ENCODE measurements at places on chromosomes 3 and 15.
A peak's percentile ranks its signal among the peaks of the same experiment; 100 is the strongest.

DNA sequence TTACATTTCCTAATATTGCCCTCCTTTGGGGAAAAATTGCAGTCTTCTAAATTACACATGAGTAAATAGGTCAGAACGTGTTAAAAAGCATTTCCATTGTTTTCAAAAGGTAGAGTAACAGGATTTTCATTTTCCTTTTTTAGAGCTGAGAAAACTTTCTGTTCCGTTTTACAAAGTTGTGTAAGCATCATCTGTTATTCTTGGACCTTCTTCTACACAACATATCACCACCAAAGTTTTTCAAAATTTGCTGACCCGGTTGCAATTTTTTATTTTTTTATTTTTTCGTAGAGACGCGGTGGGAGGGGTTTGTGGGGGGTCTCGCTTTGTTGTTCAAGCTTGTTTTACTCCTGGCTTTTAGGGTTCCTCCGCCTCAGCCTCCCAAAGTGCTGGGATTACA, 1.1 kb downstream of the CCDC39 start:
- DNase-seq = no peak

GRCh38 chr15:78538358-78538757, 1.9 kb upstream of the PSMA4 start:
- DNase-seq = no peak

GRCh38 chr3:110344487-110344886, 727.1 kb upstream of the NECTIN3 start:
- DNase-seq = no peak

GRCh38 chr15:84981711-84982300, at the start of gene PDE8A:
TSS of gene PDE8A (plus strand) at chr15:84981856. CDS start at chr15:84982163, 307 bp downstream.
- DNase-seq = no peak

DNA sequence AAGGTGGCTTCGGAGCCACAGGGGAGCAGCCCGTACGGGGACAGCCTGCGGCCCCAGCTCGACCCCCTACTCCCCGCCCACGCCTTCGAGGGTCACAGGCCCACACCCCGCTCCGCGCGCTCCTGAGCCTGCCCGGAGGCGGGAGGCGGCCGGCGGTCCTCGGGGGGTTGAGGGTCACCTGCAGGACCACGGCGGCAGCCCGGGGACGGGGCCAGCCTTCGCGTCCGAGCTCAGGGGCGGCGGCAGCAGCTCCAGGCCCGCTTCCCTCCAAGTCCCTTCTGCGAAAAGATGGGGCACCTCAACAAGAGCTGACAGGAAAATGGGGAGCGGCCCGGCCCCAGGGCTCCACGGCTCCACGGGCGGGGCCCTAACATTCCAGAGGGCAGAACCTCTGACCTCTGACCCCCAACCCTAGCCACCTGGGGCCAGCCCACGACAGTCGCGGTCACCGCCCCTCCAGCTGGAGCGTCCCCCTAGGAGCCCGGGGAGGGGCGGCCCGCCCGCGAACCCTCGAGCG, 428 bp downstream of the LYSMD4 start:
- no peak for DNase-seq

DNA sequence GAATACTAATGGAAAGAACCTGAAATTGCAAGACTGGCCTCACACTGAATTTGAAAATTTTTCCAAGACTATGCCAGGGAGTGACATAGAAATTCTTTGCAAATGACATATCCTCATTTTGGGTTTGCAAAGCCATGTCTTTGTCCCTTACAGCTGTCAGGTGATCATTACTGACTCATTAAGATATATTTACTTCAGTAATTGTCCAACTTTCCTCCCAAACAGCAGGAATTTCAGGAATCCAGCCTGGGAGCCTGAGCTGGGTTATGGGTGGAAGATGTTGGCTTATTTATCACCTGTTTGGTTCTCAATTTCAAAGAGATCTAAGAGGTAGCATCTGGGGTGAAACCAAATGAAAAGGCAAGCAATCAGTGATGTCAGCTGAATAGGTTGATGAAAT, 111.6 kb upstream of the ACP3 start:
- no peak for DNase-seq

DNA sequence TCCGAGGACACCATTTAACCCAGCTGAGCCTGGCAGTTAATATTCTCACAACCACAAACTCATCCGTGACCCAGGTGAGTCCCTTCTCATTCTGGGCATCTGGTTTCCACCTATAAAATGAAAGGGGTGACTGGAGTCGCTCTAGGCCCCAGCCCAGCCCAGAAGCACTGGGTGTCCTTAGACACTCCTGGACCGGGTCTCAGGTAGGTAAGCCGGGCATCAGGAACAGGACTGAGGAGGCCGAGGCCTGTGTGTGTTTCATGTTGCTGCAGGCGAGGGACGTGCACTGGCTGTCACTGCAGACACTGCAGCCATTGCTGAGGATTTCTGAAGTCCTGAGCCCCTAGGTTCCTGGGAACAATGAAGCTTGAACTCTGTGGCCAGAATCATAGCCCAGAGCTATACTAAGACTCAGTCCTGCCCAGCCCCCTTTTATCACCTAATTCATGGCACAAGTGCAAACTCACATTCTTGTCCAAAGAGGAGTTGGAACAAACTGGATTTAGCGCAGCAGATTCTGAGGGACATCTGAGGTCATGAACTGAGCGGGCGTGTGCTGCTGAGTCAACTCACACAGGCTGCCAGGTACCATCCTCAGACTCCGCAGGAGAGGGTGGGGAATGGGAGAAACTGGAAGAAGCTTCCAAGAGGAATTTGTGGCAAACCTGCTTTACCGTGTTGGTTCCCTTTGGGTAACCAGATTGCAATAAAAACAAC, 184.9 kb downstream of the FAM43A start:
- DNase-seq = no peak

DNA sequence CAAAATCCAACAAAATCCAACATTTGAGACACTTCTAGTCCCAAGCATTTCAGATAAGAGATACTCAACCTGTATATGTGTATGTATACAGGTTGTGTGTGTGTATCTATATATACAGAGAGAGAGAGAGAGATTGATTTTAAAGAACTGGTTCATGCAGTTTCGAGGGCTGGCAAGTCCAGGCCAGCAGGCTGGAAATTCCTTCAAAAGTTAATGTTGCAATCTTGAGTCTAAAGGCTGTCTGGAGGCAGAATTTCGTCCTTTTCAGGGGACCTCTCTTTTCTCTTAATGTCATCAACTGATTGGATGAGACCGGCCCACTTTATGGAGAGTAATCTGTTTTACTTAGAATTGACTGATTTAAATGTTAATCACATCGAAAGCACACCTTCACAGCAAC, 199.6 kb upstream of the IL12A start:
- no peak for DNase-seq

- no peak for DNase-seq
Measured at GRCh38 chr3:166223120-166223519, 385.9 kb upstream of the BCHE start.

DNA sequence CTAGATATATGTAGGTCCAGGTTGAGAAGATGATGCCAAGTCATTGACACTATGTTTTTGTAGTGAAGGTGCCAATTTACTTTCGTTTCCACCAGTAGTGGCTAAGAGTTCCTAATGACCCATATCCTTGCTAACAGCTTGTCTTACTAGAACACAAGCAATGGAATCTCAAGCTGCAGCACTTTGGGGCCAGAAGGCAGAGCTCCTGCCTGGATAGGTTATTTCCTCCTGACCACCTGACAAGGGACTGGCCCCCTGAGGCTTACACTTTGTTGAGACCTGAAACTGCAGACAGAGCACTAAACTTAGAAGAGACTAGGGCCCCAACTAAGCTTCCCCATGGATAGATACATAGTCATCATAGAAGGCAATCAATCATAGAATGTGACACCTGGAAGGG, 11.7 kb downstream of the ONECUT1 start:
- no peak for DNase-seq

DNA sequence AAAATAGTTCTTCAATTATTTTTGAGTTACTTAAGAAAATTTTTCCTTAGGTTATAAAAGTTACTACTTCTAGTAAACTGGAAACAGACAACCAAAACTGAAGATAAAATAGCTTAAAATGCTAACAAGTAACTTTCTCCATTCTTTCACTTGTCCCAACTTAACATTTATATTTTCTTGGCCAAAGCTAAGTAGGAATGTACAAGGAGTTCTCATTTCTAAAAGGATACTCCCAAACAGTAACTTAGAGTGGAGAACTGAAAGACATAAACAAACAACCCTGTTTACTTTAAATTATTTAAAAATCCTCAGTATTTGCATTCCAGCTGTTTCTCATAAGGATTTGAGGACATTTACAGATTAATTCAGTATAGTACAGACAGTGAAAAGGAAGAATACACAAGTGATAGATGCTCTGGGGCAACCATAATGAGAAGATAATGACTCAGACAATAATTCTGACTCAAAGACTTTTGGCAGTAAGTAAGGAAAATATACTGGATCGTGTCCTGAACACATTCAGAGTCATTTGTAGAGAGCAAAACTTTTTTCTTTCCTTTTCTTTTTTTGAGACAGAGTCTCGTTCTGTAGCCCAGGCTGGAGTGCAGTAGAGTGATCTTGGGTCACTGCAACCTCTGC, 29.2 kb upstream of the ANXA2 start:
- no peak for DNase-seq

DNA sequence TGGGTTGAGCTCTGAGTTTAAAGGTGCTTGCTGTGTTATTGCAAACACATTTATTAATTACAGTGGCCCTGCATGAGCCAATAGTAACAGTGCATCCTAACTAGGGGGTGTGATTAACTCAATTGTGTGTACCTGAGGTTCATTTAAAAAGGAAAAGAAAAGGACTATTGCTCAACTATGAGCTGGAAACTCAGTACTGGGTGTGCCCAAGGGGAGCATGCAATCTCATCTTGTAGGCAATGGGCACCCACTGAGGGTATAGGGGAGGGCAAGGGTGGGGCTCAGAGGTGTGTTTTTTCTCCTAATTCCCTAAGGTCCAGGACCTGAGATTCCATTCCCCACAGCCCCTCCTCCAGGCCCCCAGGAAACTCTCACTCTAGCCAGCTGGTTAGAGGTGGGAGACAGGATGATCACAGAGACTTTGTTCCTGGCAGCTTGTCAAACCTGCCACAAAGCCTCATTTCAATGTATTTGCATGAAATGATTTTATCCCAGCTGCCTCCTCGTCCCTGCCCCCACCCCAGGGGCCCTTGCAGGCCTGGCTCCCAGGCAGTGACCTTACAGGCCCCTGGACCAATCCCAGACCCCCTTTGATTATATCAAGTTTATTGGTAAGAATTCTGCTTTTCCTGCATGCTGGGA, 220.7 kb downstream of the TBC1D2B start:
- no peak for DNase-seq

DNA sequence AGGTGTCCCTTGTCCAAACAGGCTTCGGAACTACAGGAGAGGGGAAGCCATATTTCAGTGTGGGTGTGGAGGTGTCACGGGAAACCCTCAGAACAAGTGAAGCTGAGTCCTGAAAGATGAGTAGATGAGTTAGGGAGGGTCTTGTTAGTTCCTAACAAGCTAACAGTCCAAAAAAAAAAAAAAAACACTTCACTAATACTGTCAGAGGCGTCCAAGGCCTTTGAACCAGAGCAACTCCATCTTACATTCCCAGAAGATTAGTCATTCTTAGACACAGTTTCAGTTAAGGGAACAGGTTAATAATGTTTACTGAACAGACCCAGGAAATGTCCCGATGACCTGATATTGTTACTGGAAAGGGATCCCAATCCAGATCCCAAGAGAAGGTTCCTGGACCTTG, 7.0 kb upstream of the ATP8B4 start:
- DNase-seq = no peak

- DNase-seq = no peak
Measured at GRCh38 chr3:14318646-14319045, 83.8 kb upstream of the SLC6A6 start.

GRCh38 chr3:36319680-36320079, 60.6 kb upstream of the STAC start:
- DNase-seq = no peak

- DNase-seq = no peak
Measured at GRCh38 chr15:87487484-87487883, 769.1 kb downstream of the NTRK3 start.

- DNase-seq = no peak
Measured at GRCh38 chr3:120299403-120299802, 14.4 kb upstream of the GPR156 start.

DNA sequence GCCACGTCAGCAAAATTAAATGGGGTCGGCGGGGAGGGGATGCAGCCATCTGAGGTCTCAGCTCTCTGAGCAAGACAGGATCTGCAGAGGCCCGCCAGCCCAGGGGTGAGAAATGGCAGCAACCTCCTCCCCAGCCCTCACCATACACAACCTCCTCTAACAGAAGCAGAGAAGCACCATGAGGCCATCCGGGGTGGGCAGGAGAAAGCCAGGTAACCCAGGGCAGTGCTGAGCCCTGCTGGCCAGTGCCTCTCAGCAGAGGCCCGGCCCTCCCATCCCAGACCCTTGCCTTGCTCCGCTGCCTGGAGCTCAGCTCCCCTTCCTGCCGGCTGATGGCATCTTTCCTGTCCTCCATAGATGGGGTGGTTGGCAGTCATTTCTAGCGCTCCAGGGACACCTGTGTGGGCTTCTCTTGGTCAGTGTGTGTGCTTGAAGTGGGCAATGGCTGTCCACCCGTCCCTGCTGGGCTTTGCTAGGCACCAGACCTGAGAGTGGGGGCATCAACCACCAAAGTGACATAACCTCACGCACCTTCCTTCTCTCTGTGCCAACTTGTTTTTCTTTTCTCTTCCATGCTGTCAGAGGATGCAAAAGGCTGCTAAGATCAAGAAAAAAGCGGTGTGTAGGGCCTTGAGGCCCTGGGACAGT, 175.8 kb downstream of the NSMCE3 start:
- no peak for DNase-seq

GRCh38 chr15:70643783-70644125, 119.6 kb downstream of the UACA start:
- no peak for DNase-seq

GRCh38 chr3:194462936-194463335, 23.9 kb downstream of the ATP13A3 start:
- no peak for DNase-seq

- peak; percentile 68 for DNase-seq
Measured at GRCh38 chr15:74433592-74434262, at the start of gene SEMA7A. TSS of gene SEMA7A (minus strand) at chr15:74433958. CDS start at chr15:74433918, 40 bp downstream.

- DNase-seq = no peak
Measured at GRCh38 chr3:151210676-151211381, 7.8 kb upstream of the GPR171 start.

GRCh38 chr3:11820531-11821041, 26.1 kb downstream of the TAMM41 start:
- DNase-seq = no peak

DNA sequence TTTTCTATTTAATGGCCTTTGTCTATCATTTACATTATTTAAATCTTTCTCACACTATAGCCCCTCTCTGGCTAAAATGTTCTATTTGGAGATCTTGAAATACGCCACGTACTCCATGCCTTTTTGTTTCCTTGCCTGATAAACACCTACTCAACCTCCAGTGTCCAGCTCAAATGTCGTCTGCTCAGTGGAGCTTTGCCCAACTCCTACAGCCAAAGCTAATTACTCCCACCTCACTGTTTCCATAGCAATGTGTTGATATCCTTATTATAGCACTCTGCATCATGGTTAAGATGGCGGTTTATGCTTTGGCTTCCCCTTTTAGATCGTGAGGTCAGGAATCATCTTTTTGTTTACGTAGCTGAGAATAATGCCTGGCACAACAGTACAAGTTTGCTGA, 55.9 kb downstream of the NGLY1 start:
- DNase-seq = no peak

GRCh38 chr15:95468820-95469219, 861.7 kb upstream of the NR2F2 start:
- DNase-seq = no peak

- DNase-seq = peak; percentile 47
Measured at GRCh38 chr3:168249550-168250414, 154.1 kb upstream of the GOLIM4 start.

- peak; percentile 16 for DNase-seq
Measured at GRCh38 chr3:119579366-119580066, at the start of gene ADPRH. TSS of gene ADPRH (plus strand) at chr3:119579492. CDS start at chr3:119582170, 2,678 bp downstream.

Data from NCI-H345 (cell line).